8988T (cell line): ENCODE measurements at places on chromosomes 2 and 18.

GRCh38 chr2:129799036-129799958, 180.2 kb upstream of the RAB6C start:
- DNase-seq = no peak

DNA sequence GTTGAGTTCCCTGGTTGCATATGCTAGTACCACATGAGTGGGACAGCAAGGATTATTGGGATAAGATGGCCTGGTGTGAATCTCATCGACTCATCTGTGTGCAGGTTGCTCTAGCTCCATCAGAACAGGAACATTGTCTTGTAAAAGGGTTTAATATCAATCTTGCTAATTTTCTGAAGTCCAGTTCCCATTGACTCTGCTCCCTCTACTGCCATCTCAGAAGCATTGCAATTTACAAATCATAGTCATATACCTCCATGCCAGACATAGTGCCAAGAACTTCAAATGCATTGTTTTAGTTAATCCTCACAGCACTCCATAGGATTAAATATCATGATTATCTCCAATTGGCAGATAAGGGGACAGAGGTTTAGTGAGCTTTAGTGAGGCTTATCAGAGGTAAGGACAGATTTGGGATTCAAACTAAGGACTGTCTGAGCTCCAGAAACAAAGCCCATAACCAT, 4.8 kb upstream of the STAT4 start:
- DNase-seq = no peak

DNA sequence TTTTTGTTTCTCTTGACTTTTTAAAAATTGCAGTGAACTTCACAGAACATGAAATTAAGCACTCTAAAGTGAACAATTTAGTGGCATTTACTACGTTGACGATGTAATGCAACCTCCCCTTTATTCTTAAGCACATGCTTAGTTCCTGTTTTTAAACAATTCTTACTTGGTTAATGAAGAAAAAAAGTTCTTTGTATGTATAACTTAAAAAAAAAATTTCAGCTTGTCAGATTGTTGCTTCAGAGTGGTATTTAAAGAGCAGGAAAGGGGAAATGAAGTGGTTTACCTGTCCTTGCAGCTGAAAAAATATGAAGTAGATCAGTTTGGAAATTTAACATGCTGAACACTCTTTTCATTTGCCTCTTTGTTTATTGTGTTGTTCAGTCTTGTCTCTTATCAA, 95.7 kb upstream of the RASGRP3 start:
- DNase-seq = no peak

- DNase-seq = no peak
These were observed 81.5 kb upstream of the PGAP1 start for GRCh38 chr2:197007716-197008628.

GRCh38 chr18:21741312-21741561, 645 bp downstream of the MIB1 start:
- no peak for DNase-seq

DNA sequence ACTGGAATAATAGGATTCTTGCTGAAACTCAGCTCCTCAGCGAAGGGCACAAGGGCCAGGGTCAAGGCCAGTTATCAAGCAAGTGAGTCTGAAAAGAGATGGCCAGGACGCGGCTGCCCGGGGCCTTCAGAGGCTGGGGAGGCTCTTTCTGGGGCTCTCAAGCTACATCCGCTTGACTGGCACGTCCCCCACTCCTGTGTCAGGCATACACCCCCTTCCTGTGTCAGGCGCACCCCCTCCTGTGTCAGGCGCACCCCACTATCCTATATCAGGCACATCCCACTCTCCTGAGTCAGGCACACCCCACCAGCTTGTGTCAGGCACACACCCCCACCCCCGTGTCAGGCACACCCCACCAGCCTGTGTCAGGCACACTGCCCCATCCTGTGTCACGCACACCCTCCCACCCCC, 91.8 kb downstream of the TPO start:
- no peak for DNase-seq

- no peak for DNase-seq
These were observed 30.6 kb upstream of the CHRNA1 start for GRCh38 chr2:174794851-174795374.

GRCh38 chr2:119696005-119696404, 17.0 kb downstream of the TMEM177 start:
- DNase-seq = no peak

- no peak for DNase-seq
These were observed 98.9 kb upstream of the GLS start for GRCh38 chr2:190781604-190782198.

DNA sequence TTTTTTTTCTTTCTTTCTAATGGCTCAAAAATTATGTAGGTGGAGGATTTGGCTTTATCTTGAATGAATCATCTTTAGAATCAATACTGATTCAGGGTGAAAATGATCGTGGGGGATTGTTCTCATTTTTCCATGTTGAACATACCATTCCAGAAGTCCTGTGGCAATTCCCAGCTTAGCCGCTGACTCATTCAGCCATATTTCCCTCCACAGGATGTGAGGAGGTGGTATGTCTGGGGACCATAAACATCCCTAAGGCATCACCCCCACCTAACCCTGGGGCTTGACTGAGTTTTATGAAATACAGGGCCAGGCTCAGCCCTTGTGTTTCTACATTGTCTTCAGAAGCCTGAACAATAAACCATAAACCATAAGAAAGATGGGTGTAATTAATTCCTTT, 92.7 kb upstream of the FN1 start:
- no peak for DNase-seq

DNA sequence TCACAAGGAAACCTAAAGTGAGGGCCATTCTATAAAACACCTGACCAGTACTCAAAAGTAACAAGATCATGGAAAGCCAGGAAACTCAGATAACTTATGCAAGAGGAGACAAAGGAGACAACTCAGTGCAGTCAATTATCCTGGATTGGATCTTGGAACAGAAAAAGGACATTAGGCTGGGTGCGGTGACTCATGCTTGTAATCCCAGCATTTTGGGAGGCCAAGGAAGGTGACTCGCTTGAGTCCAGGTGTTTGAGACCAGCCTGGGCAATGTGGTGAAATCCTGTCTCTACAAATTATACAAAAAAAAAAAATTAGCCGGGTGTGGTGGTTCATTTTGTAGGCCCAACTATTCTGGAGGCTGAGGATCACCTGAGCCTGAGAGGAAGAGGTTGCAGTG, 424.5 kb upstream of the SPRED2 start:
- DNase-seq = no peak
